ENCODE measurements at places on chromosomes 3 and 15.

DNA sequence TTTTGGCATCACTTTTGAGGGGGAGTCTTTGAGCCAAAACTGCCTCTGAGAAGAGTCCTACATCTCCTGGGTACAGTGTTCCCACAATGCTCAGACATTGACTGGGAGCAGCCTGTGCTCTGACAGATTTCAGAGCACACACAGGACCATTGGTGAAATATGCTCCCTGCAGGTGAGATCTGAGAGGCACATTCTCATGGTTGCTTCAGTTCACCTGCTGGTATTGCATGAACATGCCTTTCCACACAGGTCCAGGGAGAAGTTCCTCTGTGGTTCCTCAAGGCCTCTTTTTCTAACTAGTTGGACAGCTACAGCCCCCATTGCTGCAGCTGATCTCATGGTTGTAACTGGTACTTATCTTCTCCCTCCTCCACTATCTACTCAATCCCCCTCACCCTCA lies 37.0 kb downstream of the FOXL2 start:
- DNase-seq: no peak

GRCh38 chr3:147760941-147761340 lies 351.8 kb downstream of the ZIC1 start:
- DNase-seq: no peak

- DNase-seq: no peak
Observed at GRCh38 chr3:45832699-45833098, 9.2 kb downstream of the LZTFL1 start.

DNA sequence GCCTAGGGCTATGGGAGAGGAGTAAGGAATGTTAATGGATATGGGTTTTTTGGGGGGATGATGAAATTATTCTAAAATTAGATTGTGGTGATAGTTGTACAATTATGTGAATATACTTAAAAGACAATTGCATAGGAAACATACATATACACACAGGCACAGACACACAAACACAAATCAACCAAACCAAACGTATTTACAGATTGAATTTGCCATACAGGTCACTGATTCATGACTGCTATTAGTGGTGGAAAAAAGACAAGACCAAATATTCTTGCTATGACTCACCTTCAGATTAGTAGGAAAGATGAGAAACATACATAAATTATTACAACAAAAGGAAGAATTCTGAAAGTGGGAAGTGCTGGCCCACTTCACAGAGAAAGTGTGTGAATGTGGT lies 85.3 kb downstream of the C3orf38 start:
- no peak for DNase-seq

DNA sequence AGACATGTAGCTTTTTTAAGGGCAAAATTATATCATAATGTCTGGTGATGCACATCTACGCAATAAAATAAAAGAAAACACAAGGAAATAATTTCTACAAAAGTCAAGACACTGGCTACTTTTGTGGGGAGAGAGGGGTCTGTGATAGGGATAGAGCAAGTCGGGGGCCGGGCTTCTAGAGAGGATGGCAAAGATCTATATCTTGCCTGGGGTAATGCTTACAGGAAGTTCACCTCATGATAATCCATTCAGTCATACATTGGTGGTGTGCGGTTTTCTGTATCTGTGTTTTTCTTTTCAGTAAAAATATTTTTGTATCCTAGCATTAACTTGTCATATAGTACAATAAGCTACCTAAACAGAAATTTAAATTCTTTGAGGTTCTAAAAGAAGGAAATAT lies 178.8 kb downstream of the ARRDC4 start:
- no peak for DNase-seq

DNA sequence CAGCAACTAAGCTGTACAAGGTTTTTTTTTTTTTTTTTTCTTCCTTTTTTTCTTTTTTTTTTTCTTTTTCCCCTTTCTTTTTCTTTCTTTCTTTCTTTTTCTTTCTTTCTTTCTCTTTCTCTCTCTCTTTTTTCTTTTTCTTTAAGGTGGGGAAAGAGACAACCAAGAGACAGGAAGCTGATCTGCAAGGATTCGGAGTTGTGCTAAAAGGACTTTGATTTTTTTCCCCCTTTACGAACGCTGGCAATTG lies 148 bp downstream of the RBMS3 start:
- DNase-seq: no peak

GRCh38 chr3:41649129-41649739 lies 312.7 kb downstream of the ULK4 start:
- DNase-seq: no peak

GRCh38 chr3:4765212-4765611 lies 214.0 kb upstream of the BHLHE40 start:
- no peak for DNase-seq
